ENCODE measurements at places on chromosomes 6 and 20. TPM values are rescaled to one million over a fixed set of nuclear protein-coding genes. Genes with fewer than 3 reads are reported as not detected.

DNA sequence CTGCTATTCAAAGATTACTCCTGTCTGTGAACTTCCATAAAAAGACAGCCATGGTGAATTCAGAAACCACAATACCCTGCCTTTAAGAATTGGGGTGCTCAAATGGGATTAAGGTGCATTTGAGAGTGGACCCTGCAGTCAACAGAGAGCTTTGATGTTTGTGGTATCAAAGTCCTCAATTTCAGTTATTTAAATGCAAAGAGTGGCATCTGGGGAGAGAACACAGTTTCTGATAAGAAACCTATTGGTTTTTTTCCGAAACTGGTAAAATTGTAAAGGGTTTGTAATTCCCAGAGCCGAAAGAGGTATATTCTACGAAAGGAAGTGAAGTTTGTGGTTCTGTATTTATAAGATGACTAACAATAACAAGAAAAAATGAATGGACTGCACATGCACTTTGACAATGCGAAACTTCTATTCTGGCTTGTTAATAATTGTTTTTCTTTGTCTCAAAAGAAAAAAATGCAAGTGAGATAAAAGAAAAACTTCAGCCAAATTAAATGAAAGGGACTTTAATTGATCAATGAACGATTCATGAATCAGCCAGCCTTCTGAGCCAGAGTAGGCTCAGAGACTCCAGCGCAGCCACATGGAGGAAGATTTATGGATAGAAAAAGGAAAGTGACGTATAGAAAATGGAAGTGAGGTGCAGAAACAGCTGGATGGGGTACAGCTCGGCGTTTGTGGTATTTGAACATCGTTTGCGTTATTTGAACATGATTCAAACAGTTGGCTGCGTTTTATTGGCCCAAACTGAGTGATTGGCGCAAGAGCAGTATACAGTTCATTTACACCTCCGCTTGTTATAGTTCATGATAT is 70.5 kb upstream of the DUSP22 start:
- DNase-seq = no peak

GRCh38 chr6:137968455-137968804 is 101.4 kb downstream of the TNFAIP3 start:
- no peak for DNase-seq

DNA sequence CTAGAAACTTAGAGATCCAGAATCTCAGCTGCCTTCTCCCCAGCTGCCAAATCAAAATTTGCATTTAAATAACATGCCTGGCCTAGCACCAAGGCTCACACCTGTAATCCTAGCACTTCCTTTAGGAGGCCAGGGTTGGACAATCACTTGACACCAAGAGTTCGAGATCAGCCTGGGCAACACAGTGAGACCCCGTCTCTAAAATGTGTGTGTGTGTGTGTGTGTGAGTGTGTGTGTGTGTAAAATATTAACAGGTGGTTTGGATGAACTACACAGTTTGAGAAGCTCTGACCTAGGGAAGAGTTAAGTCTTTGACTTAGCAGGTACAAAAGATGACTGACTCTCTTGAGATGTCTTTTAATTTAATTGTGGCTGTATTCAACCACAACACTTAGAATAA is 20.2 kb upstream of the CD2AP start:
- DNase-seq = no peak

DNA sequence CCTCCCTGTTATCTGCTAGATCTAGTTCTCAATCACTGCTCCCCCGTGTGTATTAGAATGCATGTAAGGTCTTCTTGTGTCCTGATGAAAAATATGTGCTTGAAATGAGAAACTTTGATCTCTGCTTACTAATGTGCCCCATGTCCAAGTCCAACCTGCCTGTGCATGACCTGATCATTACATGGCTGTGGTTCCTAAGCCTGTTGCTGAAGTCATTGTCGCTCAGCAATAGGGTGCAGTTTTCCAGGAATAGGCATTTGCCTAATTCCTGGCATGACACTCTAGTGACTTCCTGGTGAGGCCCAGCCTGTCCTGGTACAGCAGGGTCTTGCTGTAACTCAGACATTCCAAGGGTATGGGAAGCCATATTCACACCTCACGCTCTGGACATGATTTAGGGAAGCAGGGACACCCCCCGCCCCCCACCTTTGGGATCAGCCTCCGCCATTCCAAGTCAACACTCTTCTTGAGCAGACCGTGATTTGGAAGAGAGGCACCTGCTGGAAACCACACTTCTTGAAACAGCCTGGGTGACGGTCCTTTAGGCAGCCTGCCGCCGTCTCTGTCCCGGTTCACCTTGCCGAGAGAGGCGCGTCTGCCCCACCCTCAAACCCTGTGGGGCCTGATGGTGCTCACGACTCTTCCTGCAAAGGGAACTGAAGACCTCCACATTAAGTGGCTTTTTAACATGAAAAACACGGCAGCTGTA is 73.4 kb downstream of the PTPN1 start:
- DNase-seq = no peak

- no peak for DNase-seq
These were observed 22.4 kb upstream of the TGM2 start for GRCh38 chr20:38187517-38187916.

DNA sequence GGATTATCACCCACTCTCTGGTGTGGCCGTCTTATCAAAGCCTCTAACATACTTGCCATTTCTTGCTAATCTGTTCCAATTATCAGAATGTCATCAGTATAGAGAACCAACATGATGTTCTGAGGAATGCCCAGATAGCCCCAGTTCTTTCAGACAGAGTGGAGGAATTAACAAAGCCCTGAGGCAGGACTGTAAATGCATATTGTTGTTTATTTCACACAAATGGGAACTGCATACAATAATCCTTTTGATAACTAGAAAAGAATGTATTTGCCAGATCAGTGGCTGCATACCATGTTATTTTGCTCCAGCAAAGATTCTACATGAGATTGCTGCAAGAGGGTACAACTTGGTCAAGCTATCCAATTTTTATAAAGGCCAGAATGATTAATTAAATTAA is 112.8 kb upstream of the HEY2 start:
- DNase-seq = no peak

DNA sequence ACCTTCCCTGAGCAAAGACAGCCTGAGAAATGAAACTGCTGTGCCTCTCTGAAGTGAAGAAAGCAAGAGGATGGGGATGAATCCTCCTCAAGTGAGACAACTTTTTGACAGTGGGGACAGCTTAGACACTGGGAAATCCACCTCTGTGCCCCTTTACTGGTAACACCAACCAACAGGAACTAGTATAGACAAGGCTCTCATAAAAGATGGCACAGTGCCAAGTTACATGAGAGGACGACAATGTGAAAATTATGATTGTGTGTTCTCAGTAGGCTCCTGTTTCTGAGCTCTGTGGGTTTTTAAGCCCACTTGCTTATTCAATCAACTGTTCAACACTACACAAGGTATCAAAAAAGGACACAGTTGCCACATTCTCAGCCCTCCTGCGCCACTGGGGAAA is 41.6 kb upstream of the LYRM2 start:
- no peak for DNase-seq

DNA sequence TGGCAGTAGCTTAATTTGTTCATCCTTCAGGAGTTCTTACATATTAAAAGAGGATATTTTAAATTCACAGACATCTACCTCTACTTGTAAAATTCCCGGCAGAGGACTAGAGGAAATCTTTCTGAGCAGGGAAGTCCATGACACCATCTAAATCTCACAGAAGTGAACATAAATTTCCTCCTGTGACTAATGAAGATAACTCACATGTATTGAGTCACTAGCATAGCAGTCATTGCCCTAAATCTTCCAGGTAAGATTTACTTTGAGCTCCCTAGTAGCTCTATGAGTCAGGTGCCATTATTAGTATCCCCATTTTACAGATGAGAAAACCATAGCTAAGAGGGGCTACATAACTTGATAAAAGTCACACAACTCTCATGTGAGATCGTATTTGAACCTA is 1058.6 kb upstream of the FLRT3 start:
- DNase-seq = no peak

GRCh38 chr20:23493172-23493772 is 2.4 kb downstream of the CST8 start:
- DNase-seq = no peak

- no peak for DNase-seq
These were observed 54.8 kb downstream of the TNFAIP3 start for GRCh38 chr6:137921823-137922222.

DNA sequence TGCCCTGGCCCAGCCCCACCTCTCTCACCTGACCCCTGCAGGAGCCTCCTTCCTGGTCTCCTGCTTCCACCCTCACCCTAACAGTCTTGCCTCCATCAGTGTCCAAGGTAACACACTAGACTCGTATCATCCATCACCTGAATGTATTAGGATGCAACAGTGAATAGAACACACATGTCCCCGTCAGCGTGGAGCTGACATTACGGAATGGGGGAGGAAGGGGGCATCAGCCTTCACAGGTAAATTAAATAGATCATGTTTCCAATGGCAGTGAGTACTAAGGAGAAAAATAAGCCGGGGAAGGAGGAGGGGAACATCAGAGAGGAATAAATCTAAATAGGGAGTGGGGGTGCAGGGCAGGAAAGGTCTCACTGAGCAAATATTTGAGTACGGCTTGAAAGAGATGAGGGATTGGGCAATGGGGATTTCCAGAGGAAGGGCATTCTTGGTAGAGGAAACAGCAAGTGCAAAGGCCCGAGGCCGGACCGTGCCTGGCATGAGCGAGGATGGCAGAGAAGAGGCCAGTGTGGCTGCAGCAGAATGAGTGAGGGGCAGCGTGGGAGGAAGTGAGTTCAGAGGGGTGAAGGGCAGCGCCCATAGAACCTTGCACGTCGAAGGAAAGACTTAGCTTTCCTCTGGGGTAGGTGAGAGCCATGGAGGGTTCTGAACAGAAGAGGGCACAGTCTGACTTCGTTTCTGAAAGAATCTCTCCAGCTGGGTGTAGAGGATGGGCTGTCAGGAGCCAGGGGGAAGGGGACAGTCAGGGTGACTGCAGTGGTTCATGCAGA is 110.1 kb upstream of the PTPN1 start:
- DNase-seq = no peak

- DNase-seq = no peak
These were observed 217.0 kb upstream of the CST7 start for GRCh38 chr20:24732076-24732475.

GRCh38 chr6:20608905-20609304 is 74.6 kb downstream of the CDKAL1 start:
- no peak for DNase-seq

DNA sequence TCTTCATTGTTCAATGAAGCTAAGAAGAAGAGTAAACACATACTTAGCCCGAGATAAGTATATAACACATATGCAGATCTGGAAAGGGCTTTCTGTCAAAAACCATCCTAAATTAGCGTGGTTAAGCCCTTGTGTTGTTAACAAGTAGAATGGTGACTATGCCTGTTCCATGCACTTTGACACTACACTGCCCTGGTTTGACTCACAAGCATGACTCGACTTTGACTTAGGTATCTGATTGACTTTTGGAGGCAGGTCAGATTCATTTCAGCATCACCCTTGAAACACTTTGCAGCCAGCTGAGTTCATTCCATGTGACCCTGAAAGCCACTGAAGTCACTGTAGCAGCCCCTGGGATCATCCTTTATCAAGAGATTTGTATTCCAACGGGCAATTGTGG is 239.8 kb downstream of the TBX18 start:
- no peak for DNase-seq

GRCh38 chr6:81772741-81773140 is 20.3 kb upstream of the TENT5A start:
- DNase-seq = no peak

DNA sequence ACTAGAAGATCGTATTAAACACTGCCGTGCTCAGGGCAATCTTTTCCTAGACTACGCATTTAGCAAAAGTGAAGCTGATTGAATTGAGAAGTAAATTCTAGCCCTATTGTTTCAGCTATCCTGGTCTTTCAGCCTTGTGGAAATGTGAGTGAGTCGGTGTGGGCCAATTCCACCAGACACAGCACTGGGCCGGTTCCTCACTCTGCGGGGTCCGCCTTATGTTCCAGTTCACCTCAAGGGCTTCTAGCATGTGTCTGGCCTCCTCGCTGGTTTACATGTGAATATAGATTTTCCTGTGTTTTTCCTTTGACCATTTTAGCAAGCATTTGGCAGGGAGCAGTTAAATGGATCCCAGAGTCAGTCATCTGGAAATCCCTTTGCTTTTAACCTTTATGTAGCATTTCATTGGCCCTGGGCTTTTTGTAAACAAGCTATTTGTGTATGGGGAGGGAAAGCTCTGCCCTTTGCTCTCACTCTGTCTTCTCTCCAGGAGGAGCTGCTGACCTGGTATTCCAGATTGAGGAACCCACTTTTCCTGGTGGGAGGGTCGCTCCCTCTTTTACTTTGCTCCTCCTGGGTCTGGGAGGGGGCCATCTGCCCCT is 12.4 kb upstream of the GTSF1L start:
- DNase-seq = no peak

DNA sequence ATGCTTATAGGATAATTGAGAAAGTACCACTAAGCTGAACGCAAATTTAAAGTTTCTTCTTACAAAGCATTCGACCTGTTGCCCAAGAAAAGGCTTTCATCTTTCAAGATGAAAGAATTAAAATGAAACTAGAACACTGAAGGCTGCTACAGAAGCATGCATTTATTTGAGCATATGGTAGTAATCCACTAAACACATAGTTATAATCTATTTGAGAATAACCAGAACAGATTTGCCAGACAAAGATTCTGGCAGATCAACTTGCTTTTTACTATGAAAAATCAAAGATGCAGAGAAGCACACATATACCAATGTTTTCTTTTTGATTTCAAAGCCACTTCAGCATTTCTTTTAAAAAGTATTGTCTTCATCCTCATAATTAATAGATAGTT is 412.2 kb downstream of the UTRN start:
- no peak for DNase-seq

DNA sequence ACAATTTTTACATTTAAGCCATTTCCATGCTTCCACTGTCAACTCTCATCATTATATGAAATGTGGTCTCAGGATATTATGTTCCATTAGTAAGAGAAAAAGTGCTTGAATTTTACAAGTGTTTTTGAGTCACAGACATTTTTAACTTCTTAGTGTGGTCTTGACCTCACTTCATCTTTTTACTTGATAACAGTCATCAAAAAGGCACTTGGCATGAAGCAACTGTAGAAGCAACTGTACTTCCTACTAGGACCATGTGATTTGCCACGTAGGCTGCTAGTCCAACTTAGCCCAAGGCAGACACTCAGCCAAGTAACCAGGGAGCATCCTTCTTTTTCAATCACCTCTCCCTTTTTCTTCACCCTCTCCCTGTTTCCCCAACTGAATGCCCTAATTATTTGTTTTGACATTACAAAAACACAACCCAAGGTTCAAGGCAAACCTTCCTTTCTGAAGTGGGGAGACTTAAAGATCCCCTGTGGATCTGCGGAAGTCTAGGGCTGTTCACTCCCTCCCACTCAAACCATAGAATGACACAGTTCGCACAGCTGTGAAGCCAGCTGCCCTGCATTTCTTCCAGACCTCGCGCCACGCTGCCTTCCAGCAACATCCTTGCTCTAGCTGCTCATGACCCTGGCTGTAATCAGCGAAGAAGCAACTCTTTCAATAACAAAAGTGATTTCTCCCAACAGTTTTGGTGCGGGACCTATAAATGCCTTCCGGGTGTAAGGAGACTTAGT is 45.0 kb downstream of the PHACTR1 start:
- DNase-seq = no peak

- DNase-seq = peak; percentile 81
These were observed 97.7 kb downstream of the KCNB1 start for GRCh38 chr20:49384437-49385434.

The CENPW gene
- 75.1 TPM for total RNA-seq

The C6orf15 gene
- total RNA-seq = not detected

The FOXF2 gene
- not detected for total RNA-seq

The FERMT1 gene
- 0.33 TPM for total RNA-seq
